ENCODE measurements at places on chromosomes 4 and X.

DNA sequence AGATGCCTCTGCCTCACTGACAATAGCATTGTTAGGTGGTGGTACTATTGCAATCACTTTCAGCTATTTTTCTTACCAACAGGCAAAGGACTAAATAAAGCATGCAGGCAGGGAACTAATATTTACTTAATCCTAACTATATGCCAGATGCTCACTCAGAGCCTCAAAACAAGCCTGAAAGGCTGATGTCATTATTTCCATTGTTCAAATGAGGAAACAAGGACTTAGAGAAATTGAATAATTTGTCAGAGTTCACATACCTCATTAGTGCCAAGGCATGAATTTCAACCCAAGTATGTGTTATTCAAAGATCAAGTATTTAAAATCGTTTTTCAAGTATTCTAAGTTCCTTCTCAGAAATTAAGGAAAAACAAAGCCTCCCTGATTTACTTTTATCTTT, 374.9 kb upstream of the TECRL start:
- no peak for DNase-seq

GRCh38 chrX:119791437-119792231, at the start of gene RPL39:
Gene RPL39, minus strand, starts transcription at chrX:119791630. Its CDS starts 54 bp downstream, at chrX:119791576.
- peak; percentile 82 for DNase-seq

DNA sequence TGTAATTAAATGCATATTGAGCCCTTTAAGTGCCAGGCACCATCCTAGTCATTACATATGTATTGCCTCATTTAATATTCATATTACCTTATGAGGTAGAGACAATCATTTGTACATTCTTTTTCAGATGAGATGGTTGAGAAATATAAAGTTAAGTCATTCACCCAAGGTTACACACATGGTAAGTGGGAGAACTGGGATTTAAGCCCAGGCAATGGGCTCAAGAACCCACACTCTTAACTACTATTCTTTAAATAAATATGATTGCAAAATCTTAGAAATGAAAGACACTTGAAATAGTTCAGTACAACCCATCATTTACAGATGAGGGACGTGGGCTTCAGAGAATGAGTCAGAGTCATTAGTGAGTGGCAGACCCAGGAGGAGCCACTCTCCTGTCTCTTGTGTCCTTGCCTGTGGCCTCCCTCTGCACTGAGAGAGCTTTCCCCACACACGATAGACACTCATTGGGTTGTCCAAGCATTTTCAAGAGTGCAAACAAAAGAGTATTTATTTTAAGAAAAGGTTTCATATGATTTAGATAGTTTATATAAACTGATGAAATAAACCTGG, 60.8 kb downstream of the NPY1R start:
- no peak for DNase-seq

DNA sequence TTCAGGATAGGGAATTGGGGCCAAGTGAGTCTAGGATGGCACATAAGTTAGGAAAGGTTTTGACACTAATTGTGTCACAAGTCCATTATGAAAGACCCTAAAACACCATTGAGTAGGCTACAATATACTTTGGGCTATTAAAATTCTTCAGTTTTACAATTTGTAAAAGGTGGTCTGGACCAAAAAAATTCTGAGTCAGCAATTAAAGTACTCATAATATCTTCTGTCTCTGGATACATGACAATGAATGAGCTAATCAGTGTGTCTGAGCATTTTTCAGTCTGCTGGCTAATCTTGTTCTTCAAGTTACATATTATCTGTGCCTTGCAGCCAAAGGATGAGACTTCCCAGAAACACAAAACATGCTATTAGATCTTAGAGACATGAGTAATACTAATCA, 14.3 kb downstream of the ARMCX1 start:
- DNase-seq, result no peak

- no peak for DNase-seq
Observed at GRCh38 chr4:76977736-76978350, 28.3 kb downstream of the SEPTIN11 start.

DNA sequence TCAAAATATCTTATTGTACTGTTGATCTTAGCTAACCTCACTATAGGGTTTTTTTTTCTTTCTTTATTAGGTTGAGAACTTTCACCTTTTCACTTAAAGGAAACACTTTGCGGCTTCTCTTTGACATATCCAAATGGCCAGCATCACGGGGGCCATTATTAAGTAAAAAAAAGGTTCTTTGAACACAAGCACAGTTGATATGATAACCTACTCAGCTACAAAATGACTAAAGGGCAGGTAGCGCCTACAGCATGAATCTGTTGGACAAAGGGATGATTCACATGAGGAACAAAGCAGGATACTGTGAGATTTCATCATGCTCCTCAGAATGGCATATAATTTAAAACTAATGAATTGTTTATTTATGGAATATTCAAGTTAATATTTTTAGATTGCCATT, 119.6 kb downstream of the CCSER1 start:
- no peak for DNase-seq

DNA sequence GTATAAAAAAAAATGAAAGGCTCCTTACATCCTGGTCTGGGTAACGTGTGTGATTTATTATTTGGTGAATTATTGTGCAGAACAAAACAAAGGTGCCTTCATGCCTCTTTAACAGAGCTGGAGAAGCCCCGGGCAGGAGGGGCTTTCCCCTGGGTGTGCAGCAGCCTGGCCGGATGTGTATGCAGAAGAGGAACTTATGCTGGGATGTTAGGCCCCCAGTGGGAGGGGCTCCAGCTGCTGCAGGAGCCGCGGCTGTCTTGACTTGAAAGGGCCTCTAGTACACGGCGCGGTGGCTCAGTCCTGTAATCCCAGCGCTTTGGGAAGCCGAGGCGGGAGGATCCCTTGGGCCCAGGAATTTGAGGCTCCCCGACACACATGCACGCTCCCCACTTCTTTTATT, 16.0 kb downstream of the CCNQ start:
- no peak for DNase-seq

DNA sequence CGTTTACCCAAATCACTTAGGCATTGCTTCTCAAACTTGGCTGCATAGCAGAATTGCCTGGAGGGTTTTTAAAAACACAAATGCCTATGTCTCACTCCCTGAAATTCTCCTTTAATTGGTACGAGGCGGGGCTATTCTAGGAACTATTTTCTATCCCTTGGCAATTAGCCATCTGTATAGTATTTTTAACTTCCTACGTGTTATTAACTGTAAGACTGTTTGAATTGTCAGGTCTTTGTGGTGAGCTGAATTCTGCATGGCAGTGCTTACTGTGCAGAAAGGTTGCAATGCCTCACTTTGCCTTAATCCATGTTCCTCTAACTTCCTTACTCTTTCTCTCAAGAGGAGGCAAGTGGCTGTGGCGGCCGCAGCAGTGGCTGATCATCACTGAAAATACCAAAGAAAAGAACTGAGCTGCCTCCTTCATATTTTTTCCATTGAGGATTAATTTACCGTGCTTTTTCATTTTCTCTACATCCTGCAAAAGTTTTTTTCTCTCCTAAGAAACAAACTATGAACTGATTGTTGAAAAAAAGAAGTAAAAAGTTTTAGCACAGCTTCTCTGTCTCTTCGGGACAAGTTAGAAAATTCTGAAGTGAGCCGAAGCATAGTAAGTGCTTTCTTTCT, at the start of gene SHROOM3:
TSS of gene SHROOM3 (plus strand) at position 329 of the 627 bp plus-strand sequence. CDS start 824 bp downstream, outside the sequence.
- no peak for DNase-seq

DNA sequence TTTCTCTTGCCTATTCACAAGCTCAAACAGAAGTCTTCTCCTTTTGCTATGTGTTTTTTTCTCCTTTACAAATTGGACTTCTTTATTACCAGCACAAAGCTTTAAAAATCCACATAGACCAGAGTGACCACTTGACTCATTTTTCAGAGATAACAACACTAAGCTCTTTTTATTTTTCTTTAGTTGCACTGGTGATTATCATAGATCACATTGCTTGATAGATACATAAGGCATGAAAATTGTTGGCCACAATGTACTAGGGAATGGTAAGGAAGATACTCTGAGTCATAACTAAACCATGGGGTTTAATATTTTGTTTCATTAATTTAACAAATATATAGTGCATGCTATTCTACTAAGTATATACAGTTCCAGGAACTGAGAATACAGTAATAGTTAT, 159.0 kb downstream of the GASK1B start:
- no peak for DNase-seq

GRCh38 chr4:38670109-38670901, 6.3 kb downstream of the KLF3 start:
- peak; percentile 60 for DNase-seq

GRCh38 chr4:148052448-148052847, 320.6 kb downstream of the ARHGAP10 start:
- DNase-seq, result no peak

GRCh38 chrX:50648156-50648555, 165.8 kb downstream of the SHROOM4 start:
- DNase-seq, result no peak

GRCh38 chr4:62912531-62912930, 1496.7 kb downstream of the TECRL start:
- no peak for DNase-seq

- DNase-seq, result no peak
Observed at GRCh38 chr4:121439669-121440068, 58.9 kb upstream of the QRFPR start.

DNA sequence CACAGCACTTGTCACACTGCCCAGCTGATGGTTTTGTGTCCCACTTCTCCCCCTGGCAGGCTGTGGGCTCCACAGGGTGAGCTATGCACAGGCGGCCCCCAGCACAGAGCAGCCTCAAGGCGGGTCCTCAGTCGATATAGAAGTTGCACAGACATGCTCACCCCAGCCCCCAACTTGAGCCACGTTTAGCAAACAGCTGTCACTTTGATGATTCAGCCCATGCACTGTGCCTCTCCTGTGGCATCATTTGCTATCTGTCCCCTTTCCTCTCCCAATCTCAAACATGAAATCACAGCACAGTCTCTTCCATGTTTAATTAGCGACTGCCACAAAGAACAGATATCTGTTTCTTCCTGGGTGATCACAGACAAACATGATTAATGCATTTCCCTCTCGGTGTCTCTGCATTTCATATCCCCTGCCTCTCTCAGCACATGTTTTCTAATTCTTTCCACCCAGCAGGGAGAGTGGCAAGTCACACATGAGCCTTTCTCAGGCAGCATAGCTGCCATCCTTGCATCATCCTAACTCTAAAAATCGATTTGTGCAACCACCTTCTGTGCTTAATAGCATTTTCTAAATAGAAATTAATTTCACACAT, 204.9 kb downstream of the EVC2 start:
- DNase-seq, result no peak

GRCh38 chr4:15902746-15903145, 35.8 kb downstream of the FGFBP1 start:
- DNase-seq, result no peak

GRCh38 chr4:105060628-105061027, 86.0 kb upstream of the TET2 start:
- DNase-seq, result no peak

DNA sequence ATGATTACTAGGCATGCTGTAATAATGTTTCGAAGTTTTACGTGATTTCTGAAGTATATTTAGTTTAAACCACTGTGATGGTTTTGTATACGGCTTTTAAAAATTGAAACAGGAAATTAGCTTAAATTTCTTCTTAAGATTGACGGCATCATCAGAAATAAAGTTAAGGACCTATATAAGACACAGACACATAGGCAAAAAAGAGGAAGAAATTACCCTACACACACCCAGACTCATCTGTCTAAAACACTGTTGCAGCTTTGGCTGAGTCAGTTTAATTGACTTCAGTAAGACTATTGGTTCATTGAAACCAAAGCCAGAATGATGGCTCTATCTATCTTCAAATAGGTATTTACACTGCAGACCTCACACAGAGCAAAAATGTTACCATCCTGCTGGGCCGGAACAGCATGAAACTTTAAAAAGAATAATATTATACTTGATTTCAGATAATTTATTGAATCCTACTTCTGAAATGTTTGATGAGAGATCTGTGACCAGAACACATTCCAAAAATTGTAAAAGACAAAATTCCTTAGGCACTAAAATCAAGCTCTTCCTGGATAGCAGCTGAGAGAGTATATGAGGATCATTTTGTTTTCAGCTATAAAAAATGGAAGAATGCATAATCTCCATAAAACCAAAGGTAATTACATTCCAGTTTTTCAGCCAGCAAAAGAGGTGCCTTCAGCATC, 4.5 kb downstream of the HHIP start:
- DNase-seq, result no peak

DNA sequence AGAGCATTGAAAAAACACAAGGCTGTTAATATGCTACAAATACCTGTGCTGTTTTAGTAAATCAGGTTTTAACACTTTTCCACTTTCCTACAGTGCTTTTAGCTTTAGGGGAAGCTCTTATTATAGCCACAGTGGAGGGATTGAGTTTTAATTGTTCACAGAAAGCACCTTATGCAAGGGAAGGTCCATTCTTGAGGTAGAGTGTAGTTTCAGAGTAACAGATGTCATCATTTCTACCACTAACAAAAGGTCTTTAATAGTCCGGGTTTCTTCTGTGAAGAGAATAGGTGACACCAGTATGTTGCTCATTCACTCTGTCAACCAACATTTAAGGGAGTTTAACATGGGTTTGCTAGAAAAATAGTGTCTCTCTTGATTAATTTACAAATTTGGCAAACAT, 104.4 kb downstream of the STIM2 start:
- DNase-seq, result no peak

DNA sequence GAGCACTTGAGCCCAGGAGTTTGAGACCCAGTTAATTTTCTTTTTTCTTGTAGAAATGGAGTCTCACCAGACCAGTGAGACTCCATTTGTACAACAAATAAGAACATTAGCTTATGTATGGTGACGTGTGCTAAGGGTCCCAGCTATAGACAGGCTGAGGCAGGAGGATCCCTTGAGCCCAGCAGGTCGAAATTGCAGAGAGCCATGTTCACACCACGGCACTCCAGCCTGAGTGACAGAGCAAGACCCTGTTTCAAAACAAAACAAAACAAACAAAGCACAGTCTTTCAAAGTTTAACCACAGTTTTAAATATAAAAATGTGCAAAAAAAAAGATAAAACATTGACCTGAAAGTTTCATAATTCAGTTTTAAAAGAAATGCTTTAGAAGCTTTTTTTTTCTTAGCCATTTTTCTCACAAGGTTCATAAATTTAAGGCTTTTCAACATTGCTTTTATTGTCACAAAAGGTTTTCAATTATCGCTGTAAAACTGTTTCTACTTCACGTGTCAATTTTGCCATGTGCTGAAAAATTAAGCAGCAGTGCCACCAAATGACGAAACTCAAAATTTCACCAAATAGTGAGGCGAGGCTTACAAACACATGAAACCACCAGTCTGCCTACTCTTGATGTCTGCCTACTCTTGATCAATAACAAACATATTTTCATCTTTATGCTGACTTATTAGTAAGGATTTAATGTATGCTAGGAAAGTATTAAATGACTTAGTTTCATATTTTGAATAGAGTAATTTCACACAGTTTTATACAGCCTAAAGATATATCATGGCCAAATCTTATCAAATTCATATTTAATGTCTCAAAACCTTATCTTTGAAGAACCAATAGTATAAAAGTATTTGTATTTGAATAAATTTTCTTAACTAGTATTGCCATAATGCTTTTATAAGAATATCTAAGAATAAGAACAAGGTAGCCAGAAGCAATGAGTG, 126.3 kb downstream of the NEK1 start:
- DNase-seq, result peak; percentile 30

DNA sequence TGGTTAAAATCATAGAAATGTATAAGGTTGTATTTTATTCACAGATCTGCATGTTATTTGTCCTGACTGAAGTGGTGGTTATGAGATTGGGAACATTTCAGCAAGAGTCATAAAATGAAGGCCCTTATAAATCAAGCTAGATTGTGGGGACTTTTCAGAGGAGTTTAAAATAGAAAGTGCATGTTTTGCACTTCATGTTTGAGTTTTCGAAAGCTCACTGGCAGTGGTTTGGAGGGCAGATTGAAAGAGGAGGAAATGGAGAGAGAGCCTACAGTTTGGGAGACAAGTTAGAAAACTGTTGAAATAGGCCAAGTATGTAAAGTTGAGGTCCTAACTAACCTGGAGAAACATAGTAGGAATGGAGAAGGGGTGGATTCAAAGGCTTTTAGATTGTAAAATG, 124.9 kb downstream of the KDM6A start:
- no peak for DNase-seq

Data from hematopoietic multipotent progenitor cell treated with erythropoietin and hydrocortisone succinate and interleukin-3 and kit ligand, for 17 days (in vitro differentiated cells).